ENCODE measurements at places on chromosomes 6 and 20.

DNA sequence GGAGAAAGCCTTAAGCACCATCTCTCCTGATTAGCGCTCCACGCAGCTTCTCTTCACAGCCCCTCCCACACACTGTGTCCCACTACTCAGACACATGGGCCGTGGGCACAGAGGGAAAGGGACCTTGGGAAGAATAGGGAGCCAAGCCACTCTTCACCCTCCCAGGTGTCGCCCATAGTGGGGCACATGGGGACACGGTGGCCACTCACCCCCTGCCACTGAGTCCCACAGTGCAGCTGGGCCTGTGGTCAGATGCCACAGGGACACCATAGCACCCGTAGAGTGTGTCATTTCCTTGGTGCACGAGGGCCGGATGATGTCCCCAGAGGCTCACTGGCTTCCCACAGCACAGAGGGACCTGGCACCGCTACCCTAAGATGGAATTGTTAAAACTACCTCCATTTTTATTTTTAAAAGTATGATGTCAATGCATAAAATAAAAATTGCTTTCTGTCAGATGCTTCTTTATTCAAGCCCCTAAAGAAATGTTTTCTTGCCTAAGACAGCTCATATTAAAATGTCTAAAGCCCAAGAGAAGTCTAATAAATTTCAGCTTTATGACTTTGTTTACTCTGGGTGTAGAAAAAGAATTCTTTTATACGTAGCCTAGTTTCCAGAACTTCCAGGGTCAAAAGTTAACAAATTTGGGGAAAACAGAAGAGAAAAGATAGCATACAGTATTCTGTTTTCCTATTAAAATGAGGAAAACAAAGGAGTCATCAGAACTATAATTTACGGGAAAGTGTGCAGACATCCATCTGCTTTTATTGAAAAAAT lies 191.0 kb upstream of the SNX9 start:
- DNase-seq, result no peak

DNA sequence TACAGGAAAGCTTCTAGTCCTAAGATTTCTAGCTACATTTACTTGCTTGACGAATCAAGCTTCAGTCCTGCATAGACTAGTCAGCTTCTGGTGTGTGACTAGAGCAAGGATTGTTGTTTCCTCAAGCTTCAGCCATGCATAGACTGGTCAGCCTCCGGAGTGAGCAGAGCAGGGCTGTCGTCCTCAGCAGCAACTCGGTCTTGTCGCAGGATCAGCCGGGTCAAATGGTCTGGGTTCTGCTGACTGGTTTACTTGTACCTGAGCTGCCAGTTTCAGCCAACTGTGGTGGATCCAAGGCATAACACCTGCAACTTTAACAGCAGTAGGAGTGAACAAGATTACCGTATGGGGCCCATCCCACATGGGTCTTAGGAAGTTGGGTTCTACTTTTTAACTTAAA lies 10.8 kb upstream of the GMPR start:
- DNase-seq, result no peak

DNA sequence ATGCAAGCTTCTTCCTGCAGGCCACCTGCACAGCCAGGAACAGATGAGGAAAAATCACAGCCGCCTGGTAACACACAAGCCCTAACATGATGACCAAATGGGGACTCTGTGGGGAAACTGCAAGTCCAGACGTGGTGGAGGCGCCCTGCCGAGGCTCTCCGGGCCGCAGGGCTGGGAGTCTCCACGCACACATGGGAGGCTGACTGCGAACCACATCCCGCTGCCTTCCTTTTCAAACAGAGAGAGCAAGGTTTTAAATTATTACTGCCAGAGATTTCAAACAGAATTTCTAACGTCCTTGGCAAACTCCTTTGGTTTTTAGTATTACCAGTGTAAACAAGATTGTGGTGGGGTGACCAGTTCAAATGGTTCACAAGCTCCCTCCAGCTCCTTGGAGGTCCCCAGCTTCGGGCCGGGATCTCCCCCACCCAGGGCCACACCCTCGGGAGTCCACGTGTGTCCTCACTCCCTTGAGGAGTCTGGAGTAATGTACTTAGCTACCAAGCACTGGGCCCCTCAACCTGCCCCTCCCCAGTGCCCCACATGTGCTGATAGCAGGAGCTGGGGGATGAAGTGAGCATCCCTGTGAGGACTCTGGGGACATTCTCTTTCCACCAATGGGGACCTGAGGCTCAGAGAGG lies 252.7 kb downstream of the TAF4 start:
- no peak for DNase-seq

DNA sequence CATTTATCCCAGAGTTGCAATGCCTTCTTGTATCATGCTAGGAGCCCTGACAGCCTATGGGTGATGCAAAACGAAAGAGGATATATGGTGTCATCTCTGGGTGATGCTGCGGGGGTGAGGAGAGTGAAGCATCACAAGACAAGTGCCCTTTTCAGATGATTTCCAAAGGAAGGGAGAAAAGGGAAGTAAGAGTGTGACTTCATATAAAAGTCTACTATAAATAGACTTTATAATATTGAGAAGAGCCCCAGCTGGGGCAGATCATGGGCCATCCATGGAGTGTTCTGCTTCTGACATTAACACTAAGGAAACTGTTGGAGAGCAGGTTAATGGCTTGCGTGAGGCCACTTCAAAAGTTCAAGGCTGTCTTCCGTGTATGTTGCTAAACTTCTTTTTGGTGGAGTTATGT lies 4.4 kb downstream of the CD83 start:
- no peak for DNase-seq

DNA sequence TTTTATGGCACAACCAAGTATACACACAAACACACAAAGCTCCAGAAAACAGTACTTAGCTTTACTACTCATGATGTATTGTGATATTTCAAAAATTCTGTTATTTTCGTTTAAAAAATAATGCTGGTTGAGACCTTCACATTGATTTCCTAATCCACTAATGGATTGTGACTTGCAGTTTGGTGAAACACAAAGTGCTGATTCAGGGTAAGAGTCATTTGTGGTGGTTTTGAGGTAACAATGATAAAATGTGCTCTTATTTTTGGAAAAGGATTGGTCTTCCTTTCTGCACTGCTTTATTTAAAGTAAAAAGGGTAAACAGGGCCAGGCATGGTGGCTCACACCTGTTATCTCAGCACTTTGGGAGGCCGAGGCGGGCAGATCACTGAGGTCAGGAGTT lies 1.9 kb downstream of the AAR2 start:
- no peak for DNase-seq

DNA sequence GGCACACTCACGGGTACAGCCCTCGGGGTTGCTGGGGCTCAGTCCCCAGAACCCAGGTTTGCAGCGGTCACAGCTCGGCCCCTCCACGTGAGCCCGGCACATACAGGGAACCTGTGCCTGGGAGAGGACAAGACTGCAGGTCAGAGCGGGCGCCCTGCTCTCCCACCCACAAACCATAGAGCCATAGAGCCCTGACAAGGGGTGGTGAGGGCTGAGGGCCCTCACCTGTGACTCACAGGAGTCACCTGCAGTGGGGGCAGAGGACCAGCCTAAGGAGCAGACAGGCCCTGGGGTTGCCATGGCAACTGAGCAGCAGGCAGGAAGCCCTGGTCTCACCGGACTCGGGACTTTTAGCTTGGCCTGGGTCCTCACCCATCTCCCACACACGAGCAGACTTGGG lies 30.8 kb downstream of the LAMA5 start:
- DNase-seq, result no peak

GRCh38 chr6:29853245-29853644 lies 25.6 kb downstream of the HLA-G start:
- DNase-seq, result no peak

DNA sequence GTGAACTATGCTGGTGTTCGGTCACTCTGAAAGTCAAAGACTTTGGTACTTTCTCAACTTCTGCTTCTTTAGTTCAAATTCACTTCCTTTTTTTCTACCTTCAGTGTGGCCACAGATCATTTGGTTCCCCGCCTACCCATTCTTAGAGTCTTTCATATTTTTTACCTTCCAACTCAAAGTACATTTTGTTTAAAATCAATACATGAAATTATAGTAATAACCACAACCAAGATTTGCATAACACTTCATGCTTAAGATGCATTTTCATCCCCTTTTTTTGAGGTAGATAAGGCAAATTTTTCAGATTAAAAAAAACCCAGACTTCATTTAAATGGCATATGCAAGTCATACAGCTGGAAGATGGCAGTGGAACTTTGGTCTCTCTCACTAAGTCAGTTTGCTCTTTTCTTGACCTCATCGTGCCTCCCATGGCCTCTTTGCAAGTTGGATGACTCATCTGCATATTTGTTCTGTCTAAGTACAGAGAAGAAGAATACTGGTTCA lies 11.9 kb upstream of the CNR1 start:
- no peak for DNase-seq

- no peak for DNase-seq
These were observed 22.6 kb downstream of the BPIFB1 start for GRCh38 chr20:33305589-33306057.

GRCh38 chr6:1605893-1606779 lies 3.6 kb upstream of the FOXC1 start:
- no peak for DNase-seq

GRCh38 chr20:43188234-43188653 lies 1.5 kb downstream of the PTPRT start:
- no peak for DNase-seq

- no peak for DNase-seq
These were observed 191.3 kb upstream of the DEFB112 start for GRCh38 chr6:50240986-50241385.

DNA sequence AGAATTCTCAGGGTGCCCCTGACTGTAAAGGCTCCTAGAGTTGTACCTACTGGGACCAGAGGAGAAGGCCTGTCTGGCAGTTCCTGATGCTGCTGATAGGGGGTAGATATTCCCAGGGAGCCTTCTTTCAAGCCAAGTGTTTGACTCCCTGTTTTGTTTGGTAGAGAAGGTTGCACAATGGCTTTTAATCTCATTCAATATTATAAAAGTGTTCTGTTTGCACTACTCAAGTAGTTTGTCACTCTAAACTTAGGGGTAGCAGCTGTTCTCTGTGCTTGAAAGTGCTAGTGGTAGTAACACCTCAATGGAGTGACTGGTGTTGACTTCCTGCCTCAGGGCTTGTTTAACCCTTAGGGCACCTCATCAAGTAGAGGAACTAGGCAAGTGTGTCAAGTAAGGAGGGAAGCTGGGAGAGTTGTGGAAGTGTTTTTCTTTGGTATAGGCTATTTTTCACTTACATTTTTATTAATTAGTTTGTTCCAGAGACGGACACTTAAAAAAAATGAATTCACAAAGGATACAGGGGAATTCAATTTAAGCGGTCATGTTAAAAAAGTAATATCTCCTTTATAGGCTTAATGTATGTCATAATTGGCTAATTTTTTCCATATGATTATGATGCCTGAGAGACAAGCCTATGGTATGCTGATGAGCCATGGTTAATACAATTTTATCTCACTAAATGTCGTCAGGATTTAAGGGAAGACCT lies 38.1 kb downstream of the BICRAL start:
- DNase-seq, result no peak

DNA sequence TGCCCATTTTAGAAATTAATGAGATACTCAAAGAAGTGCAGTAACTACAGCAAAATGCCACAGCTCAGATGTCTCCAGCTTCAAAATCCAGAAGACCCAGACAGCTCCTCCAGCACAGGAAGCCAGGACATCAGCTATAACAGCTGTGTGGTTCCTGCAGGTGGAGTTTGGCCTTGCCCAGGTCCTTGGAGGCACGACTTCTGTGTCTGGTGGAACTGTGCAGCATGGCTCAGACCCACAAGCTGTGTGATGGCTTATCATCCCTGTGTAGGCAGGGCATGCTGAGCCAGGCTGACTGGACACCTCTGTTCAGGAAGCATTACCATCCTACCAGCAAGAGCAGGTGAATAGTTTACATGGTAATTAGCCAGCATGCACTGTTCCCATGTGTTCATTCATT lies 26.5 kb upstream of the CD93 start:
- no peak for DNase-seq

DNA sequence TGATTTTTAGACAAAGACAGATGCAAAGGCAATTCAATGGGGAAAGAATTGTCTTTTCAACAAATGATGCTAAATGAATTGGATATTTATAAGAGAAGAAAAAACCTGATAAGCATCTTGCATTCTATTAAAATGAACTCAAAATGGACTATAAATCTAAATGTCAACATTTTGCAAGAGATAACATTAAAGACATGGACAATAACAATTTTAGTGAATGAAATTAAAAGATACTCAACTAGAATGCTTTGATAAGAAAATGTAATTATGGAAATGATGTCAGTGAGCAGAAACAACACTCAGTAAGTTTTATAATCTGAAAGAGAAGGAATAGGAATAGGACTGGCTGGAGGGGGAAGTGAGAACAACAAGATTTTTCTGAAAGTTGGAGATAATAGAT lies 421.7 kb downstream of the C6orf118 start:
- no peak for DNase-seq

- DNase-seq, result no peak
These were observed 683.6 kb downstream of the BCKDHB start for GRCh38 chr6:80789912-80790570.

DNA sequence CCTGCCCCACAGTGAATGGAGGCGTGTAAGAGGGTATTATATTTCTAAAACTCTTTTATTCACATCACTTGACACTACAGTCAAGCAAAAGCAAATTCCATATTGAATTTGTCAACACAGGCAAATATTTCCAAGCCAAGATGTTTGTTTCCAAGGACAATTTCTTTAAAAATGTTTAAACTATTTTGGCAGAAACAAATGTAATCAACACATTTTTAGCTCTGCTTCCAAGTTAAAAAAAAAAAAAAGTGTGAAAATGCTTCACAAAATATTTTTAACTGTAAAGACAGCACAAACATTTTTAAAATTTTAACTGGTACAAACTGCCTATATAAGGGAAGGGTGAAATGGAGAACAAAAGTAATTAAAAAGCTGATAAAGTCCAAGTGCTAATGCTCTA lies 44.9 kb upstream of the DST start:
- DNase-seq, result no peak

DNA sequence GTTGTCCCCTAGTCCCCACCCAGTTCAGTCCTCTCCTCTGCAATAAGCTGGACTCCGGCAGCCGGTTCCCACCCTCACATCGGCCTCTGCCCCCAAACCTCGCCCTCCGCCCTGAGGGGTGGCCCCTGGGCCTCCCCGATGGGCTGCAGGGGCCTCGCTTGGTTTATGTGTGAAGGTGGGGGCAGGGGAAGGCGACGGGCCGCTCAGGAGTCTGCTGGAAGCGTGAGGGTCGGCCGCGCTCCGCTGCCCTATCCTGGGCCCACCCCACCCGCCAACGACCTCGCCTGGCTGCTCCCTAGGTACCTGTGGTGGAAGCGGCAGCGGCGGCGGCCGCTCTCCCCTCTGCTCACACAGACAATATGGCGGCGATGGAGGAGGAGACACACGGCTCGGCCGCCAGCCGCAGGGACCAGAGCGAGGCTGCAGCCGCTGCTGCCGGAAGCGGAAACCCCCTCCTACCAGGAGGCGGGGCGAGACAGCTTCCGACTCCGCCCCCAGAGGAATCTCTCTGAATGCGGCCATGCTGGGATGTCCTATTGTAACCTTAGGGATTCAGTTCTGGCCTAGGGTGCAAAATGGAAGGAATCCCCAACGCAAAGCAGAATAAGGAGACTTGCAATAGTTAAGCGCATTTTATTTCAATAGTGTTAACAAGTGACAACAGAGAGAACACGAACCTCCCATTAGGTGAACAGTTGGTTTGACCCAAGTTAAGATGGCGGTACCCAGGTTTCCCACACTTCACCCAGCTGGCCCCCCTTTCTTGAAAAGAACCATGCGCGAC lies at the start of gene CSNK2A1:
CSNK2A1 (minus strand) TSS at position 422 of the 784 bp plus-strand sequence. CDS start 35,239 bp downstream, outside the sequence.
- DNase-seq, result peak; percentile 91

GRCh38 chr6:101394936-101395335 lies 1.4 kb downstream of the GRIK2 start:
- no peak for DNase-seq
